Bone marrow (tissue), 2 donors: ENCODE measurements at places on chromosomes 7 and 10.
A peak's percentile ranks its signal among the peaks of the same experiment; 100 is the strongest.

GRCh38 chr7:17854261-17855047 is 85.8 kb downstream of the SNX13 start:
- no peak for DNase-seq

GRCh38 chr10:95518455-95519452 is 42.4 kb downstream of the SORBS1 start:
- no peak for DNase-seq

DNA sequence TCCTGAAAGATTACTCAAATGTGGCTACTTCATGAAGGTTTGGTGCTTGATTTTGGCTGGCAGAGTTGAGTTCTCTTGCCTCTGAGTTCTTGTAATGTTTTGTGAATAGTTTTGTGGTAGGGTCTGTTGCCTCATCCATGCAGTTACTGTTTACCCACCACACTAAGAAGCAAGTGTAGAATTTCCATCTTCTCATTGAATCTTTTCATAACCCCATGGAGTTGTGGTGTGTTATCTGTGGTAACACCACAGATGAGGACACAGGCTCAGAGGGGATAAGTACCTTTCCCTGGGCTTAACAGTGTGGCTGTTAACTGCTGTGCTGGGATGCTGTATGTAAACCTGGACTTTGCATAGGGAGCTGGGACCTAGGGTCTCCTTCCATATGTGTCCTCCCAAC is 186.3 kb downstream of the CAMK1D start:
- no peak for DNase-seq

- no peak for DNase-seq
Measured at GRCh38 chr7:148434181-148434757, 156.3 kb upstream of the C7orf33 start.

DNA sequence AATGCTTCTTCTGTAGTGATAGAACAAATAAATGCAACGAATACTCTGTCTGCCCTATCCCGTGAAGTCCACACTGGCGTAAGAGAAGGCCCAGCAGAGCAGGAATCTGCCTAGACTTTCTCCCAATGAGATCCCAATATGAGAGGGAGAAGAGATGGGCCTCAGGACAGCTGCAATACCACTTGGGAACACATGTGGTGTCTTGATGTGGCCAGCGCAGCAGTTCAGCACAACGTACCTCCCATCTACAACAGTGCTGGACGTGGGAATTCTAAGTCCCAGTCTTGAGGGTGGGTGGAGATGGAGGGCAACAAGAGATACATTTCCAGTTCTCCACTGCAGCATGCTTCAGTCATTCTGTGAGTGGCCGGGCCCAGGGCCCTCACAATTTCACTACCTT is 45.8 kb downstream of the FIGNL1 start:
- no peak for DNase-seq

DNA sequence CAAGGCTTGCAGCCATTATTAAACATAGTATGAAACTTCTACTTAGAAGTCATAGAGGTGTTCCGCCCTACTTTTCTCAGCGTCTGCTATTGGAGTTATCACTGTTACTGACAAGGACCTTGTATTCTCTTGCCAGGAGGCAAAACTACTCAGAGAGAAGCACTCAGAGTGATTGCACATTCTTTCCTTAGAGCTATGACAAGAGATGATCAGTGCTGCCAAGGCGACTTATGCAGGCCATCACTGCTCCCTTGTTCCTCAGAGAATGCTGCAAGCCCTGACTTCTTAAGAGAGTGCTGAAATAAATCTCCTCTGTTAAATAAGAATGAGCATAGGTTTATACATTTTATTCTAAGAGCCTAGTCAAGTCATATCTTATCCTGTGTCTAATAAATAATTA is 534.6 kb upstream of the PHF14 start:
- DNase-seq = no peak

DNA sequence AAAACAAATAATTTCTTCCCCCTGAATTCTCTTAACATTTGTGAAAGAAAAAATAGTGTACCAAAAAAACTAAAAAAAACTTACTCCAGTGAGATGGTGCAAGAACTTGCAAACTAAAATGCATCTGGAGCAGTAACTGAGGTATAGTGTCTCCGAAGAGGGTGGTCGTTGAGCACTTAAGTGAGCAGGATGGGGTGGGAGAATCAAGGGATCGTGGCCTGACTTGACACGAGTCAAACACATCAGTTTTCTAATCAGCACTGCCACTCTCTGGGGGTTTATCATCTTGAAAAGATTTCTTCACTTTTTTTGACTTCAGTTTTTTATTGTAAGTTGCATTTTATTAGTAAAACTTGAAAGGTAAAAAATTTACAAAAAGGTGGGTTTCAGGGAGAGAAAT is 2.5 kb downstream of the ZNF273 start:
- DNase-seq = no peak

DNA sequence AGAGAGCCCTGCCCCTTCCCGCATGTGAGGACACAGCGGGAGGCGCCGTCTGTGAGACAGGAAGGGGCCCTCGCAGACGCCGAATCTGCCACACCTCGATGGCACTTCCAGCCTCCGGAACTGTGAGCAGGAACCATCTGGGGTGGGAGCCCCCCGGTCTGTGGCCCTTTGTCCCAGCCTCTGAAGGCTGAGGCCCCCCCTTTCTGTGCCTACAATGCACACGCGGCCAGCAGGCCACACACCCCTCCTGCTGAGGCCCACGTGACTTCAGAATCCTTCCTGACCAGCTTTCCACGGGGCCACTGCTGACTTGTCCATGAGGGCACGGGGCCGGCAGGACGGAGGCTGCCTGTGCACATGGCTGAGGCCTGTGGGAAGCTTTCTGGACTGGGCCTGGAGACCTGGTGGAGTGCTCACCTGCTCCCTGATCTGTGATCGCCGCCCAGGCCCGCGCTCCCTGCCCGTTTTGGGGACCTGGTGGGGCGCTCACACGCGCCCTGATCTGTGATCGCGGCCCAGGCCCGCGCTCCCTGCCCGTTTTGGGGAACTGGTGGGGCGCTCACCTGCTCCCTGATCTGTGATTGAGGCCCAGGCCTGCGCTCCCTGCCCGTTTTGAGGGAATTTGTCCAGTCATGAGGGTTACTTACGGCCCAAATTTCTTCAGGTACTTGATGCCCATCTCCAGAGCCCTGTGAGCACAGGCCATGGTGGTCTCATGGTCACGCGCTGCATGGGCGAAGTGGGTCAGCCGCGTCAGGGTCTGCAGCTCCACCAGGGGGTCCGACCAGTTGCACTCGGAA is 34.3 kb downstream of the CFAP46 start:
- no peak for DNase-seq

- no peak for DNase-seq
Measured at GRCh38 chr10:72952642-72953158, 1.9 kb downstream of the PLA2G12B start.

DNA sequence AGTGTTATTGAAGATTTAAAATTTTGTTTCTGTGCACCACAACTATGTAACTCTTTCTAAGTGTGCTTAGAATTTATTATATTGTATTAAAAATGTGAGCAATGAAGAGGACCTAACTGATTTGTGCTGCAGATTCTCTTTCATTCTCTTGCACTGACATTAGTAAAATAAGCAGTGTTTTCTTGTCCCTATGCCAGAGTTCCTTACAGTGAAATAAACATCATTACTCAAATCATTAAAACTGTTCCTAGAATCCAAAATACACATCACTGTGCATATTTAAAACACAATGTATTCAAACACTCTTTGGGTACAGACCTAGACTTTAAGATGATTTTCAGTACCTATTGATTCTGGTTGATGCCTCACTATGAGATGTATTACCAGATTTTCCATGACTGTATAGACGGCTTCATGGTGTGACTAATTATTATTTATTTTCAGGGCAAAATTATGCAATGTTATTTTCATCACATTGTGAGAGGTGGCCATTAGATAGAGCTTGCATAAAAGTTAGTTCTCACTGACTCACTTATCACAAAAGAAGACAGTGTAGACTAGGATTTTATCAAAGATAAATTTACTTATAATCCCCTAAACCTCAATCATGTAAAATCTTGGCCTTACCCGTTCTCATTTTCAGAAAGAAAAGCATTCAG is 93.4 kb downstream of the PTPRZ1 start:
- DNase-seq = no peak

- no peak for DNase-seq
Measured at GRCh38 chr7:47371733-47372368, 210.1 kb downstream of the TNS3 start.

DNA sequence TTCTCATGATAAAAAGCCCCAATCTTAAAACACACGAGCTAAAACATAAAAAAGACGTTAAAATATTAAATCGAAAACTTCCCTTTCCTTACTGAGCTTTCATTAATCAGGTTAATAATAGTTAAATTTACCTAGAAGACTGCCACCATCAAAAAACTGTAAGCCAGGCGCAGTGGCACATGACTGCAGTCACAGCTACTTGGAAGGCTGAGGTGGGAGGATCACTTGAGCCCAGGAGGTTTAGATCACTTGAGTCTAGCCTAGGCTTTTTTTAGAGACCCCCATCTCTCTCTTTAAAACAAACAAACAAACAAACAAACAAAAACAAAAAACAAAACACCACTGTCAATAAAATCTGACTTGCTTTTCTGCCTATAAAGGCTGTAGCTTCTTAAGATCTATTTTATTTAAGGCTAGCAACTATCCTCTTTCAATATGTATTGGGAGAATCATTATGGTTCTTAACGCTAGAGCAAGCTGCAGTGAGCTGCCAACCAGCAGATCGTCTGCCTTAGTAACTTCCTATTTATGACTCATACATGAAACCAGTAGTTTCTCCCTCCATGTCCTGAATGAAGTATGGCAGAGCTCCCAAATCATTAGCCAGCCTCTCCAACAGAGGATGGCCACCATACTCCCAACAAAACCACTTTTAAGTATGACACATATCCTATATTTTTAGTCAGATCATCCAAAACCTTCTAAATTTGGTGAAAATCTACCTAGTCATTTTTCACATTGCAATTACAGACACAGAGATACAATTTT is 163.7 kb downstream of the SRPK2 start:
- DNase-seq = peak; percentile 41

DNA sequence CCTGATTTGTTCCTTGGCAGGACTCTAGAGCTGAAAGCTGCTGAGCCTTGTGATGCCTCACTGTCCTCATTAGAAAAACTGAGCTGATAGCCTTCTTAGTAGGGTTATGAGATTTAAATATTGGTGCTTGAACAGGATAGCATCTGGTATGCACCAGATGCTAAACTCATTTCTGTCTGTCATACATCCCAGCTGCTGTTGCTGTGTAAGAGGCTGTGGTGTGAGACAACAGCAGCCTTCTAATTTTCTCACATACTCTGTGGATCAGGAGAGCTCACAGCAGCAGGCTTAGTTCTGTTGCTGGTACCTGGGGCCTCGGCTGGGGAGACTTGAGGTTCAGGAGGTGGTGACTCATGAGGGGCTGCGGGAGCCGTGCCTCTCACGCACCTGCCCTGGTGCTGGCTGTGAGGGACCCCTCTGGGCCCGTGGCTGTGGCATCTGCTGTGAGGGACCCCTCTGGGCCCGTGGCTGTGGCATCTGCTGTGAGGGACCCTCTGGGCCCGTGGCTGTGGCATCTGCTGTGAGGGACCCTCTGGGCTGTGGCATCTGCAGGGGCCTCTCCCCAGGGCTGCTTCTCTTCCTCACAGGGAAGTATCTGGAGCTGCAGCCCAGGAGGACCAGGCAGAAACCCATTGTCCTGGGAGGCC is 12.5 kb downstream of the DYNC2I1 start:
- no peak for DNase-seq

GRCh38 chr10:14163377-14164086 is 167.2 kb downstream of the FRMD4A start:
- no peak for DNase-seq

GRCh38 chr10:71714592-71714991 is 5.0 kb downstream of the C10orf105 start:
- no peak for DNase-seq

DNA sequence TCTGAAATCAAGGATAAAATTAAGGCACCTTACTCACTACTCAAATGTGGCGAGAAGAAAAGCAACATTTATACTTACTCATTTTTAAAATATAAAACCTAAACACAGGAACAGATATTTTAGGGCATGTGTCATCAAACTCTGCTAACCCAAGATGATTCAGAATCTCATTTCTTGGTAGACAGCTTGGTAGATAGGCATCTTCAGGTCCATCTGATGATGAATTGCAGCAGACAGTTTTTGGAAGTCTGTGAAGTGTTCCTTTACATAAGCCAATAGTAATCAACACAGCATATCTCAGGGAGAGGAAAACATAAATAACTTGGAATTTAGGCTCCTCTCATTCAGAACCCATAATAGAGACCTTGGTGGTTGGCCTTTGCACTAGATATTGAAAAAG is 3.4 kb downstream of the HIPK2 start:
- DNase-seq = peak; percentile 43

DNA sequence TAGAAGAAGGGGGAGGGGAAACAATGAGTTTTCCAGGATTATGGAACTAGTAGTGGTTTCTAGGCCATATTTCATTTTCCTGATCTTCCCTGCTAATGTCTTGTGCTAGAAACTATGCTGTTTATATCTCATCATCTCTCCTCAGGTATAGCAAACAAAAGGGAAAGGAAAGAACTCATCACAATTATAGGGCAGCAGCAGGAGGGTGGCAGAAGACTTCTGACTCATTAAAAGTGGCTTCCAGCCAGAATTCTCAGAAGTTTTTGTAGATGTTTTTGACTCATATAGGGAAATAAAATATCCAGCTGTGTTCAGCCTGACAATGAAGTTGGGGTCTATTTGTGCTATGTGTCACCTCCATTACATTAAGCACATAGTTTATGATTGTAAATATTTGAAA is 6.5 kb downstream of the AHR start:
- DNase-seq = peak; percentile 94

DNA sequence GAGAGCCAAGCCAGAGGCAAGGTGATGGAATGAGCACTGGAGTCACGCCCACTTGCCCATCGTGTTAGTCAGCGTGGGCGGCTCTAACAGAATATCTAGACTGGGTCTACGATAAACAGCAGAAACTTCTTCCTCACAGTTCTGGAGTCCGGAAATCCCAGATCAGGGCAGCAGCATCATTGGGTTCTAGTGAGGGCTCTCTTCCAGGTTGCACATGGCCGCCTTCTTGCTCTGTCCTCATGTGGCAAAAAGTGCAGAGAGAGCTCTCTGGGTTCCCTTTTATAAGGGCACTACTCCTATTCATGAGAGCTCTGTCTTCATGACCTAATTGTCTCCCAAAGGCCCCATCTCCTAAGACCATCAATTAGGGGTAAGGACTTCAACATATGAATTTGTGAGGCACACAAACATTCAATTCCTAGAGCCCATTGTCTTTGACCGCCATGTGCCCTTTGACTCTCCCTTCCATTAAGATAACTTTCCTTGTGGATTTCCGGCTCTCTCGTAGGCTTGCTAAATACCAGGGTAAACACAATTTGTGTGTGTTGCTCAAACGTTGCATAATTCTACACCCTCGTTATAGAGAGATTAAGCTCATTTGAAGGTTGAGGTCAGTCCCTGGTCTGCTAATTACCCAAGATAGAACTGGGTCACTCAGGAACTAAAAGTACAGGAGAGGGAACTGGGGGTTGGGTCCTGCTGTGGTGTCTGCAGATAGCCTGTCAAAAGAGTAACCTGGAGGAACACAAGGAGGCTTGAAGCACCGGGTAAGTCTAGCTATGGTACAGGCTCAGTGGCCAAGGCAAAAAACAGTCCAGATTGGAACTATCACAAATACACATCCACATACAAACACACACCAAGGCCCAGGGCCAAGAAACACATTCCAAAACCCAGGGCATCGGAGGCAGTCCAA is 28.7 kb upstream of the USP6NL start:
- no peak for DNase-seq

GRCh38 chr10:102007796-102008195 is 48.2 kb downstream of the ARMH3 start:
- DNase-seq = no peak
